ENCODE measurements at places on chromosomes 1 and 21. TPM values are rescaled to one million over a fixed set of nuclear protein-coding genes. Genes with fewer than 3 reads are reported as not detected.

RGS4 gene
- total RNA-seq, result 0.52 TPM

CLEC20A gene
- total RNA-seq, result not detected

S100A6 gene
- 201 TPM for total RNA-seq

IRF6 gene
- total RNA-seq, result 48.5 TPM

PTPRU gene
- 19.2 TPM for total RNA-seq

All from left ventricle myocardium superior (tissue), 1 donor.